Hematopoietic multipotent progenitor cell (in vitro differentiated cells): ENCODE measurements at places on chromosomes 5 and 9. TPM values are rescaled to one million over a fixed set of nuclear protein-coding genes. Genes with fewer than 3 reads are reported as not detected.

DNA sequence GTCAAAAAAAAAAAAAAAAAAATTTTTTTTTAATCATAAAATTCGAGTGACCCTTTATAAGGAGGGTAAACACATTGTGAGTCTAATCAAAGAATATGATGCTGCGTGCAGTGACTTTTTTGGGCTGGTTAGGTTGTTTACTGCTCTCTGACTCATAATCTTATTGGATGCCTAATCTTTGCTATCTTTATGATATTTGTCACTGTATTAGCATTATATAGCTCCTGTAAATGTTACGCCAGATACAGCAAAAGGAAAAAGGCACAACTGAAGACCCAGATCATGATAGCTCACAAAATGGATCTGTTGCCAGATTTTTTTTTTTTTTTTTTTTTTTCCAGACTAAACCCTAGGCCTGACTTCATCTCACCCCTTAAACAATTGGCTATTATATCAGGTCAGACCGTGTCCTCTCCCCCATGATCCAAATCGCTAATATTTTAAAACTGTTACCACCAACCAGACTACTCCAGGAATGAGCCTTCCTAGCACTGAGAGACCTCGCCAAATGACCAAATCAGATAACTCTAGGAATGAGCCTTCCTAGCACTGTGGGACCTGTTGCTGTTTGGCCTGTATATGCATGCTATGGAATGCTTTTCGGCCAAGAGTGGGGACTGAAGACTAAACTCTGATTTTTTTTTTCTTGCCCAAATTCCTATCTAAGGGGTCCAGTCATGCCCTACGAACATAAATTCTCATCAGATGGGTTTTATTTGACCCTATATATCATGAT is 131.7 kb upstream of the MYO10 start:
- DNase-seq, result no peak

- DNase-seq, result no peak
These were observed 81.1 kb downstream of the BOD1 start for GRCh38 chr5:173535166-173535975.

DNA sequence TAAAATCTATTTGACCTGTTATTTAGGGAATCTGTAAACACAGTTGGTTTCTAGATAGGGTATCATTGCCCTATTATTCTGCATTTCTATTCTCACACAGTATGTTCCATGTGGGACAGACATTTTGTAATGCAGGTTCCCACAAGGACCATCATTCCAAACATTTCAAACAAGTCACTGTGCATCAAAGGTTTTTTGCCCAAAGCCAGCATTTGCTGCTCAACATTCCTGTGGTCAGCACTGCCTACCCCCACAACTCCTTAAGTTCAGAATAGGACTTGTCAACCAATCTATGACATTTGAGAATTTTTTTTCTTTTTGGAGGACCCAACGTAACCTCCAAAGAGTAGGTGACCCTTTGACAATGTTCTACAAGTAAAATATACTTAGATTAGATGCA is 95.7 kb downstream of the LPAR1 start:
- DNase-seq, result no peak

PPP3R2 gene
- not detected for total RNA-seq

SH2D3C gene
- 79.7 TPM for total RNA-seq

DNA sequence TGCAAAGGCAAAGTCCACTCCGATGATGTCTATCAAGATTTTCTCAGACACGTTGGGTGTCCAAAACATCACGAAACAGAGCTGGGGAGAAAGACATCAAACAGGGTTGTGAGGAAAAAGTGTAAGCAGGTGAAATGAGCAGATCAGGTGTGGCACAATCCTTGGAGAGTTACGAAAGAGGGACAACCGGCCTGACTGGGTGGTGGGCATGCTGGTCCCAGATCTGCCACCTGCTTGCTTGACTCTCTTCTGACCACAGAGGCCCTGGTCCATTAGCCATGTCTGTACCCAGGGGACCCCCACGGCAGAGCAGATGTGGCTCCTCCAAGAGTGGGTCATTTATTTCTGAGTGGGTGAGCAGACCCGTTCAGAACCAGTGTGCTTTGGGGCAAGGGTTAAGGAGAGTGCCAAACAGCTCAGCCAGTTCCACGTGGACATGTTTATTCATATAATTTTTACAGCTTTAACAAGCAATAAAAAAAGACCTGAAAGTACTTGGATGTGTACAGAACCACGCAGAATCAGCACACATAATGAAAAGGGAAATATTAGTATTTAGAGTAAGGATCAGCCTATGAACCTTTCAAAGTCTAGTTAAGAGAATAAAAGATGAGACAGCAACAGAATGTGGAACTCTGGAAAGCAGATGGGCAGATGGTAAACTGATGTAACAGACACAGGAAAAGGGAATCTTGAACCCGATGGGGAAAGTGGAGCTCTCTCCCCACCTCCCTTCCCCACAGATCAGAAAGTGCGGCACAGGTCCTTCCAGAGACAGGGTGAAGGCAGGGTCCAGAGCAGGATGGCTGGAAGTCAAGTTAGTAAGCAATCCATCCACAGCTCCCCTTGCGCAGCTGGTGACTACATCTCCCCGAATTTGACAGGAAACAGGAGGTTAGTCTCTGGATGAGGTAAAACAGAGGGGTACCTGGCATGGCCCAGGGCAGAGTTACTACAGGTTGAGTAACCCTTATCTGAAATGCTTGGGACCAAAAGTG is 52.5 kb downstream of the OTULIN start:
- DNase-seq, result no peak

PRLR gene
- total RNA-seq, result under 0.01 TPM

- no peak for DNase-seq
These were observed 193.1 kb downstream of the SLC12A2 start for GRCh38 chr5:128276537-128277216.

RAB3C gene
- 0.27 TPM for total RNA-seq

IFNB1 gene
- total RNA-seq, result under 0.01 TPM

DNA sequence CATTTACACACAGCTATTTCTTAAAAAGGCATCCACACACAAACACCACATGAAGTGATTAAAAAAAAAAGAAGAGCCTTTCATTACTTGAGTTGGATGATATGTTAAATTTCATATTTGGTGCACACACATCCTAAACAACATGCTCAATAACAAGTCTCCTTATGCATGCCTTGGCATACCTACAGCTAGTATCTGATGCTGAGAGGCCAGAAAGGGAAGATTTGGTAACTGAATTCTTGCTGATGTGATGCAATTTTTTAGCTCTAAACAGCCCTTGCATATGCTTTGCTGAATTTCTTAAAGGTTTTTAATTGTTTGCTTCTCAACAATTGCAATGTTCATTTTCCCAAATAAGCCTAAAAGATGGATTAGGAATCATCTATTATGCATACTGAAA is 338.8 kb downstream of the ARL15 start:
- no peak for DNase-seq

DNA sequence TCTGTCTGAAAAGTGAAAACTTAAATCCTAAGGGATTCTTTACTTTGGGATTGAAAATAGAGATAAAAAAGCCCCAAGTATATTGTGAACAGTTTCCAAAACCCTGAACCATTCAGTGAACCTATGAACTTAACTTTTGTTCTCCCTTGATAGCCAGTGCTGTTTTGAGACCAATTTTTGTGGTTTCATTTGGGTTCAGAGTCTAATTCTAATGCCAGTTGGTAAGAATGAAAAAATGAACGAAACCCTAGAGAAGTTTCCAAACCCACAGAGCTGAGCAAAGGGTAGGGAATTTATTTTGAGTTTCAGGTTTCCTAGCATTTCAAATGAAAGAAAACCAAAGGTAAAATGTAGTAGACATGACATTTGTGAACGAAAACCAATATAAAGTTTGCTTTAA is 1366.8 kb downstream of the EFNA5 start:
- DNase-seq, result no peak

IL13 gene
- under 0.01 TPM for total RNA-seq

TAF11L10 gene
- total RNA-seq, result not detected

- no peak for DNase-seq
These were observed at the start of gene CFAP90 for GRCh38 chr5:7850395-7851239. TSS of gene CFAP90 (minus strand) at chr5:7851133. CDS start at chr5:7851021, 112 bp downstream.

GRCh38 chr9:108618906-108619550 is 236.8 kb downstream of the ACTL7B start:
- DNase-seq, result no peak

DNA sequence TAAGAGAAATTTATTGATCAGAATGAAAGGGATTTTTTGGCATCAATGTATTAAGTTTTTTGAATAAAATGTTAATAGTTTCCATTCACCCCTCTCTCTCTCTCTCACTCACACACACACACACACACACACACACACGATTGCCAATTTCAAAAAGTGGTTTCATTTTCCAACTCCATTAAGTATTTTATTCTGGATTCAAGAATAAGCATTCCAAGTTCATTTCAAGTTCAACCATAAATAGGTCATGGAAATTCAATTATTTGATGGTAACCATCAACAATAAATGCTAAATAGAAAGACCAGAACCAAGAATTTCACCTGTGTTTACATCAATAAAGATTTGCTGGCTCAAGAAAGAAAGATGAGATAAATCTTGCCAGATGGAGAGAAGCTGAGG is 171.6 kb downstream of the ADAMTS12 start:
- no peak for DNase-seq

NRG2 gene
- total RNA-seq, result under 0.01 TPM

PCDHGA9 gene
- 1.1 TPM for total RNA-seq

- no peak for DNase-seq
These were observed 20.9 kb downstream of the ZBED3 start for GRCh38 chr5:77066184-77066583.

SYNPO gene
- under 0.01 TPM for total RNA-seq

GRCh38 chr9:126885131-126885641 is 24.7 kb downstream of the ZBTB34 start:
- no peak for DNase-seq

GRCh38 chr9:79300068-79300467 is 271.7 kb upstream of the TLE4 start:
- DNase-seq, result no peak

PCDHB11 gene
- 0.27 TPM for total RNA-seq

GRCh38 chr5:93596676-93597490 is 13.9 kb downstream of the NR2F1 start:
- DNase-seq, result no peak

DNA sequence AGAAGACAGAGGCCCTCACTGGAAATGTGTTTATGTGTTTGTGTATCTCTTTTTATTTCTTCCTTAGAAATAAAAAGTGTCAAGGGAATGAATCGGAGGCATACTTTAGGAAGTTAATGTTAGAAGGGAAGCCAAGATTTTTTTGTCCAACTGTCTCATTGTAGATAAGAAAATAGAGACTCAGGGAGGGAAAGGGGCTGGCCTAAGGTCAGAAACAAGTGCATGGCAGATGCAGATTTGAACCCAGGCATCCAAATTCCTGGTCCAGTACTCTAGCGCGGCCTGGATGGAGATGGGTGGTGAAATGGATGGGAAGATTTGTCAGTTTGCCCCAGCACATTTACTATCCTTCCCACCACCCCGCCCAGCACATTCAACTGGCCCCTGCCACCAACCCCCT is 19.8 kb upstream of the TNIP1 start:
- no peak for DNase-seq

GRCh38 chr9:105445203-105445881 is 2.5 kb upstream of the FSD1L start:
- no peak for DNase-seq

FOXD4L4 gene
- 0.27 TPM for total RNA-seq

- DNase-seq, result no peak
These were observed 170.0 kb downstream of the SEC61B start for GRCh38 chr9:99391937-99392594.

- DNase-seq, result no peak
These were observed 19.0 kb downstream of the GPR107 start for GRCh38 chr9:130072515-130073235.
